ENCODE measurements at places on chromosomes 6 and 20.

- DNase-seq = no peak
Measured at GRCh38 chr6:71408787-71409723, 120.4 kb downstream of the OGFRL1 start.

DNA sequence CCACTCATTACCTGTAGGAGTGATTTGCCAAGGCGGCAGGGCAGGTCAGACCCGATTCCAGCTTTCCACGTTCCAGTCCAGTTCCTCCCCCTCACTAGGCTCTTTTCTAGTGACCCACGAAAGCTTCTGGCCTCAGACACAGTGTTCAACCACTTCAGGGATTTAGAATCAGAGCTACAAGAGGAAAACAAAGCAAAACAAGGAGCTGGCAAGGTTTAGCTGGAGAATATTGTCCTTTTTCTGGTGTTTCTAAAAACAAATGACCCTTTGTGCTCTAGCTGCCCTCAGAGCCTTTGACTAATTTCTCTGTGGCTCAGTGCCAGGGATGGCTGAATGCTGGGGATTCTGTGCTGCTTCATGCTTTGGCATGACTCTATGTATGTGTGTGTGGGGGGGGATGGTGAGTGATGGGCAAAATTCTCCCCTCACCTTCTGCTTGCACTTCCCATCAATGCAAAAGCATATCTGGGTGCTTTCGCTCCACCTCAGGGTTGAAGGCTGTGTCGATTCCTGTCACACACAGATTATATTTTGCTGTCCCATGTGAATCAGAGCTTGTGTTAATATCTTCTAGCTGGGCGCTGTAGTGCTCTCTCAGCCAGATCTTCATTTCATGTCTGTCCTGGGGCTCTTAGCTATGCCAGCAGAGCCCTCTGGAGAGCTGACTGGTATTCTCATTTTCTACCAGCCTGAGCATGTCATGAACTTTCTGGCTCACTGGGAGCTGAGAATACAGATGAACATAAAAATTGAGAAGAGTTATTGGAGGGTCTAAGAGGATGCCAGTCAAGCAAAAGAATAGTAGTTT, 19.3 kb upstream of the NEDD9 start:
- peak; percentile 81 for DNase-seq

GRCh38 chr6:169959136-169960002, 207.9 kb downstream of the ERMARD start:
- no peak for DNase-seq

- DNase-seq = no peak
Measured at GRCh38 chr6:1381481-1382330, 7.7 kb upstream of the FOXF2 start.

DNA sequence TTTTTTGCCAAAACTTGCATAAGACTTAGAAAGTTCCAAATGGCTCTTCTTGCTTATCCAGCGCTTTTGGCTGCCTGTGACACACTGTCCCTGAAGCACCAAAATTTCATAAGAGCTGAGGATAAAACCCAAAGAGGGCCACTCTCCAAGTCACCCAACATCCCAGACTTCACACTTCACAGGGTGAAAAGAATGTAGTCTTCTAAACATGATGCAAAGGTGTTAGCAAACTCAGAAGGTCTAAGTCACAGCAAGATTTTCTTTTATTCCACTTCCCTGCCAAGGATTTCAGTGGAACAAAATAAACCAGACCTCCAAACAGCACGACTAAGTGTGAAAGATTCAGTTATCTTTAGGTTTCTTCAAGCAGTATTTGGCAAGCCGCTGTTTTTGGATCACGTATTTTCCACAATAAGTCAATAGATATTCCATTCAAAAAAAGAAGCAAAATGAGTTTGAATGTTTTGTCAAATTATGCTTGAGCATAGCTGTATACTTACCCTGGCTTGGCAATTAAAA, 44.6 kb upstream of the CD93 start:
- no peak for DNase-seq

DNA sequence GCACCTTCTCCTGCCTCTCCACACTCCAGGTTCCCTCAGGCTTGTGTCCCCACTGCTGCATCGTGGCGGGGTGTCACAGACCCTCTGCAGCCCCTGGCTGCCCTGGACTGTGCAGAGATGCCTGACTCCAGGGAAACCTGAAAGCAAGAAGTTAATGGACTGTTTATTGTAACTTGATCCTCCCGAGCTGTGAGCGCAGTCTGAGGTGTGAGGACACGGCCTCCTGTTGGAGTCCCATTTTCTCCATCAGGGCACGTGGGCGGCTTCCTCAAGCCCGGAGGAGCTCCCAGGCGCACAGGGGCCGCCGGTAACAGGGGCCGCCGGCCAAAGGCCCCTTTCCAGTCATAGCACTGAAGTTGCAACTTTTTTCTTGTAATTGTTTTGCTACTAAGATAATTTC, 16.9 kb downstream of the RBM38 start:
- no peak for DNase-seq

- DNase-seq = peak; percentile 71
Measured at GRCh38 chr6:12371641-12372146, 81.5 kb downstream of the EDN1 start.

DNA sequence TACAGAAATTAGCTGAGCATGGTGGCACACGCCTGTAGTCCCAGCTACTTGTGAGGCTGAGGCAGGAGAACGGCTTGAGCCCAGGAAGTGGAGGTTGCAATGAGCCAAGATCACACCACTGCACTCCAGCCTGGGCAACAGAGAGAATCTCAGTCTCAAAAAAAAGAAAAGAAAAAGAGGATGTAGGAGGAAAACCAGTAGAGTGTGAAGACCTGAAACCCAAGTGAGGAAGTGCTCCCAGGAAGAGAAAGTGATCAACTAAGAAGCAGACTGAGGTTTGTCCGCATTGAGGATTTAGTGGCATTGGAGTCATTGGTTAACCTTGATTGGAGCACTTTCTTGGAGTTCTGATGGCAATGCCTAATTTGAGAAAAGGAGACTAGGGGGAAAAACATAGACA, 20.6 kb upstream of the TASP1 start:
- no peak for DNase-seq

GRCh38 chr20:13717631-13718044, 67.1 kb downstream of the ESF1 start:
- DNase-seq = no peak

GRCh38 chr20:32473231-32474008, 111.7 kb downstream of the NOL4L start:
- no peak for DNase-seq

GRCh38 chr6:21019614-21020013, 485.4 kb downstream of the CDKAL1 start:
- no peak for DNase-seq

GRCh38 chr6:105814745-105815536, 271.2 kb upstream of the PRDM1 start:
- no peak for DNase-seq

- DNase-seq = no peak
Measured at GRCh38 chr20:4029505-4030467, 14.4 kb upstream of the RNF24 start.

DNA sequence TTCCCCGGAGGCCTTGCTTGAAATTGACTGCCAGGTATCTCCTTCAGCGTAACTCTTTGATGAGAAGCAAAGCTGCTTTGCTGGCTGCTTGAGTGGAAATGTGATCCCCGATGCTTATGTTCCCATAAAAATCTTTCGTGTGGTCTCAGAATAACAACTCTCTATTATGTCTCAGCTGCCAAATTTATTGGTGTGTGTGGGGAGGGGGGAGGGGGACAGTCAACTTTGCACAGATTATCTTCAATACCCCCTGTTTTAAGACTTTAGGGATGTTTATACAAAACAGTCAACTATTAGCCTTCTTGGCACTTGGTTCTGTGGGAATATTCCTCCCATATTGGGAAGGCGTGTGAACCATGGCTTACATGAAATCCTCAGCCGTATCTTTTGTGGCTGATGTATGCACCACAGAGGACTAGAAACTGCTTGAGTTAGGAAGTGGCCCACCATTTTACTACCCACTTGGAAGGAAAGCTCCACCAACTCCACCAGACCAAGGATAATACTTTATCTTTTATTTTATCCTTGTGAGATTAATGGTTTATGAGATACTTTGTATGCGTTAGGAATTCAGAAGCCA, 101.5 kb upstream of the SLC24A3 start:
- no peak for DNase-seq

- DNase-seq = no peak
Measured at GRCh38 chr6:79617518-79617941, 13.6 kb upstream of the SH3BGRL2 start.

- DNase-seq = peak; percentile 34
Measured at GRCh38 chr6:138004430-138005287, 102.6 kb downstream of the PERP start.

GRCh38 chr6:31585491-31585890, 586 bp upstream of the LST1 start:
- DNase-seq = no peak

- no peak for DNase-seq
Measured at GRCh38 chr6:113742342-113742741, 114.8 kb upstream of the MARCKS start.

DNA sequence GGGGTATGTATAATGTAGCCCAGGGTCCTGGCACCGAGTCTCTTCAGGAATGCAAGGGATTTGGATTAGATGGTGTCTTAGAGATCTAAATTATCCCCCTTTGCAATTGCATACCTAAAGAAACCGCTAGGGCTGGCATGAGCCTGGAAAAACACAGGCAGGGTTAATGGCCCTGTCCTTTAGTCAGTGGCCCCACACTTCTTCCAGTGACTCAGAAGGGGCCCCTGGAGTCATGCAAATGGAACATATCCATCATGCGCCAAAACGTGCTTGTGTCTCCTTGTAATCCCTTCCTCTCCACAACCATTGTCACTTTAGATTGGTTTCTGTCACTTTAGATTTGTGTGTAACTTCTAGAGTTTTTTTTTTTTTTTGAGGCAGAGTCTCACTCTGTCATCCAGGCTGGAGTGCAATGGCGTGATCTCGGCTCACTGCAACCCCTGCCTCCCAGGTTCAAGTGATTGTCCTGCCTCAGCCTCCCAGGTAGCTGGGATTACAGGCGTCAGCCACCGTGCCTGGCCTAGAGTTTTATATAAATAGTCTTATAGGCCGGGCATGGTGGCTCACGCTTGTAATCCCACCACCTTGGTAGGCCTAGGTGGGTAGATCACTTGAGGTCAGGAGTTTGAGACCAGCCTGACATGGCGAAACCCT, 8.7 kb upstream of the MYBL2 start:
- DNase-seq = peak; percentile 26

DNA sequence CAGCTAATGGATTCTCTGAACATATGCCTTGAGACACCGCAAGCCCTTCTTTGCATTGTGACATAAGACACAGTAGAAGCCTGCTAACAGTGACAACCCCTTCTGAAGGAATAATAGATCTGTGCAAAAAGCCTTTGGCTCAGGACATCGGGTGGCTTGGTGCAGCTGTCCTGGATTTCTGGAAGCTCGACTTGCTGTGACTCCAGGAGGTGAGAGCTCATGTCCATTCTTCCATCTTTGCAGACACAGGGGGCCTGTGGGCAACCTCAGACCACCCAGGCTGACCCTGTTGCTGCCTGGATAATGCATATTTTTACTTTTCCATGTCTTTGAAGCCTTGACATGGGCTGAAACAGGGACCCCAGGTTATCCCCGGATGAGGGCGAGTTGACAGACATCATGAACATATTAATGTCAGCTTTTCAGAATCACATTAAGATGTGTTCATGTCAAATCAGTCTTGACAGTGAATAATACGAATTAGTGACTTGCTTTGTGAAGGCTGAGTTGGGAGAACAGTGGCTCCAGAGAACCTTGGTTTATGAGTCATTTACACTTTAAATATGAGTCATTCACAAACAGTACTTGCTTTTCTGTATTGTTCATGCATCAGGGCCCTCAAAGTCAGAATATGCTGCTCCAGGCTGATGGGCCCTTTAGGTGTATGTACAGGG, 66.8 kb upstream of the IYD start:
- peak; percentile 47 for DNase-seq

DNA sequence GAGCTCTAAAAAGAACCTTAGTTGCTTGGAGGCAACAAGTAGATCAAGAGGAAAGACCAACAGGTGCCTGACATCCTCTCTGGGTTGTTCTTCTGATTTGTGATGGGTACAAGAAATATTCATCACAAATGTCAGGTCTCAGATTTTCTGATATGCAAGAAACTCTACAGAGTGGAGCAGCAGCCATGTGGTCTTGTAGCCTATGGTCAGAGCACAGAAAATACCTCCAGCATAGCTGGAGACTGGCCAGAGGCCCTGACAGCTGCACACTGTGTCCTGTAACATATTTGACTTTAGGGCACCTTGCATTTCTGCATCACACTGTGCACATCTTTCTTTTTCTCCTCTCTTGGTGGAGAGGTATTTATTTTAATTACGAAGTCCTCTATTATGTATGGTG, 116.3 kb downstream of the GMPR start:
- DNase-seq = no peak

DNA sequence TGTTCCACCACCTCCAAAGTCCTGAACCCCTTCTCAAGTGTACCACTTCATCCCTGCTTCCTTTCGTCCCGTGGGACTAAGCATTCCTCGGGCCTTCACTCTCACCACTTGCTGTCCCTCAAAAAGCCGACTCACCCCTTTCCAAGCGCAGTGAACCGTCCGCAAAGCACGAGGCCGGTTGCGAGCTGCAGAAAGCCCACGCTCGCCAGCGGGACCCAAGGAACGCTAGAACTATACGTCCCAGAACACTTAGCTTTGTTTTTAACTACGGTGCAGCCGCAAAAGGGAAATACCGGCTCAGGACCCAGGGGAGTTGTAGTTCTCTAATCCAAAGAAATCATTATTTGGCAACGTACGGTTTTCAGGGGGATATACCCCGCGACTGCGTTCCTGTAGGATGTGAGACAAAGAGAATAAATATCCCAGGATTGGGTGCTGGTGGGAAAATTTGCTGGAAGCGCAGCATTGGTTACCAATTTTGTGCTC, 416 bp upstream of the POLR1H start:
- peak; percentile 48 for DNase-seq

DNA sequence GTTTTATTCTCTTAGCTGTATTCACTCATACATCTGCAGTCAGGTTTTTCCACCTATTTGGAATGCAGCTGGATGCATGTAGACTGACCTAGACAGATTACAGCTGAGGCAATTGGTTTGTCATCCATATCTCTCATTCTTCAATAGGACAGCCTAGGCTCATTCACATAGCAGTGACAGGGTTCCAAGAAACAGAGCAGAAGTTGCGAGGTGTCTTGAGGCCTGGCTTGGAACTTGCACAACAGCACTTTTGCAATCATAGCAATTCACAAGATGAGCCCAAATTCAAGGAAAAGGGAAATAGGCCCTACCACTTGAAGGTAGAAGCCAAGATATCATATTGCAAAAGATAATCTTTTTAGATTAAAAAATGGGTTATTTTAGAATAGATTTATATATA, 508.9 kb upstream of the JAG1 start:
- peak; percentile 34 for DNase-seq

- no peak for DNase-seq
Measured at GRCh38 chr6:136960781-136961180, 38.7 kb downstream of the SLC35D3 start.

Data from amniotic epithelial cell (primary cell).